ENCODE measurements at places on chromosomes 16 and 17.

GRCh38 chr17:49577650-49577934 is 1.9 kb downstream of the NXPH3 start:
- DNase-seq: no peak

GRCh38 chr16:22375117-22375962 is 921 bp upstream of the CDR2 start:
- DNase-seq: no peak

- no peak for DNase-seq
Observed at GRCh38 chr17:28204751-28205150, 114.2 kb upstream of the TMEM97 start.

DNA sequence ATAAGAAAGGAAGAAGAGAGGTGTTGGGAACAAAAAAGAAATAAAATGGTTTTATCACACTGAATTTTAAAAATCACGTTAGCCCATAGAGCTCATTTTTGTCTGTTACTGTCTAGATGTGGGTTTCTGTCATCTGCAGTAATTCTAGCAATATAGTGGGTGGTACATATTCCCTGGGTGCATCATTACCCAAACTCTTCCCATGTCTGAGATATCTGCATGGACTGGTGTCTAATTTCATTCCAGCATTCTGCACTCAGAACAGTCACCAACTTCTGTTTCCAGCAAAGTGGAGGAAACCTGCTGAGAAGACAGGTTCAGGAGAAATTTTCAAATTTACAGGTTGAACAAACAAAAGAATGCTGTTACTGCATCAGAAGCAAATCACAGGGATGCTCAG is 263.8 kb downstream of the CDH11 start:
- DNase-seq: no peak

DNA sequence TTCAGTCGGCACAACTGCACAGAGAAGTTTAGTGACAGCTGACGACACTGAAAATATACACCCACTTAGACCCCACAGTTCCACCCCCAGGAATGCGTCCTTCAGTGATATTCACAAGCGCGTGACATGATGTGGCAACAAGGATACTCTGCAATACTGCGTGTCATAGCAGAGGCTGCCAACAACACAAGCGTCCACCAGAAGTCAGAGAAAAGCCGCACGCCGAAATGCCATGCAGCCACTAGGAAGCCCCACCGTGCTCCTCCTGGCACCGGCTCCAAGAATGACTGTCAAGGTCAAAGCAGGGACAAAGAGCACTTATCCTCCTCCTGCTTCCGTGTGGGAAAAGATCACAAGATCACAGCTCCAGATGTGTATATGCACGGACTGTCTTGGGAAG is 3.5 kb downstream of the ATP2A3 start:
- DNase-seq: no peak

- DNase-seq: no peak
Observed at GRCh38 chr17:78892936-78893379, 10.0 kb downstream of the CEP295NL start.

DNA sequence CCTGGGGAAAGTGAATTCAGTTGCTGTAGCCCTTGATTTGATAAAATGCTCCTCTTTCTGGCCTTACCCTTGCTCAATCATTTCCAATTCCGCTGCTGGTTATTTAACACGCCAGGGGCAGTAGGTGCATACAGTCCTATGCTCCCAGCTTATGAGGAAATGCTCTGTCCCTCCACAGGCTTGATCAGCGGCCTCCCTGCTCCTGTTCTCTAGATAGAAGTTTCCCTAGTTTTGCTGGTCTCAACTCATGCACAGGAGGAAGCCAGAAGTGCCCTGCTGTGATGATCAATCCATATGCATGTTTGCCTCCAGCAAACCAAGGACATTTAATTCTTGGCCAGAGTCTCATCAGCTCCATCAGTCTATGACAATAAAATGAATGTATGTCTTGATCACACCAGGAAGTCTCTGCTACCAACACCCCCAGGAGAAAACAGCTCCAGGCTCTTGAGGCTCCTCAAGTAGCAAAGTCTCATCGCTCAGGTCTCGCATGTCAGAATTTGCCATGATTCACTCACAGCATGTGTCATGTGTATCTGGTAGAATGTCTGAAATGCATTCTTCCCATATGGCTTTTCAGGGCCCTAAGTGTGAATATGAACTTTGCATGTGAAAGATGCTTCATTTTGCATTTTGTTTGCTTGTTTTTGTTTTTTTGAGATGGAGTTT is 208.9 kb downstream of the CDH13 start:
- DNase-seq: no peak

DNA sequence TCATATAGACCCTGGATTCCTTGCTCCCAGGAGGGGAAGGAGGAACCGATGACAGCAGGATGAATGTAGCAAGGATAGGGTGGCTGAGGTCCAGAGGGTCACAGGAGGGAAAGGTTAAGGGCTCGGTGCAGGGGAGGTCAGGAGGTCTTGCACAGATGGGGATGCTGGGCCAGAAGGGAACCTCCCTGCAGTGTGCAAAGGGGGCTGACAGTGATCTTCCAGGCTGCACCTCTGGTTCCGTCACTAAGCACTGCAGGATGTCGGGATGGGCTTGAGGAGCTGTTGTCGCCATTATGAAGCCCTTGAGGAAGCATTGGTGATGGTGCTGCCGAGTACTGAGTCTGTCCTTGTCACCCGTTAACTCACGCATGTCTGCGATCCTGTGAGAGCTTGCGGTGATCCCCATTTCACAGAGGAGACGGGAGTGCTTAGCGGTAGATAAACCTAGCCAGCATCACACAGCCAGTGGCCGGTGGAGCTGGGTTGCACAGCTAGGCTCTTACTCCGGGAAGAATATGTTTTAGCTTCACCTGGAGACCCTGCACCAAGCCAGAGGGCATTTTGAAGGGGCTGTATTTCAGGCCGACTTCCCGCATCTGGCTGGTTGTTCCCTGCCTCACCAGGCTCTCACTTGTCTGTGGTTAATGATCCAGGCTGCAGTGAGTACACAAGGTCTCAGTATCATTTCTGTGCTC is 120.4 kb downstream of the SNX29 start:
- no peak for DNase-seq

GRCh38 chr17:7515911-7516610 is 31.9 kb downstream of the POLR2A start:
- no peak for DNase-seq

- DNase-seq: no peak
Observed at GRCh38 chr16:79887541-79888540, 287.3 kb upstream of the MAF start.

GRCh38 chr17:2975469-2975958 is 87.9 kb downstream of the OR1D5 start:
- no peak for DNase-seq

DNA sequence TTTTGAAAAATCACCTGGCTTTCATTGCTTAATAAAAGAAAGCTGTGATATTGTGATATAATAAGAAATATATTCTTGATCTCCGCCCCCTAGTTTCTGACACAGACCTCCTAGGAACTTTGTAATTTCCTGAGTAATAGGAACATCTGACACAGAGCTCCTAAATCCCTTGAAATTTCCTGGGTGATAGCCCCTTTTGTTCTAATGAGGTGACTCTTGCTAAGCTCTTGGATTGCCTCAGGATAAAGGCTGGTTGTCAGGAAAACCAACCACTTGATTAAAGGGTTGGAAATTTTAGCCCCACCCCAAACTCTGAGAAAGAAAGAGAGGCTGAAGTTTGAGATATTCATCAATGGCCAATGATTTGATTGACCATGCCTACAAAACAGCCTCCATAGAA is 326.4 kb upstream of the KIF2B start:
- DNase-seq: no peak

DNA sequence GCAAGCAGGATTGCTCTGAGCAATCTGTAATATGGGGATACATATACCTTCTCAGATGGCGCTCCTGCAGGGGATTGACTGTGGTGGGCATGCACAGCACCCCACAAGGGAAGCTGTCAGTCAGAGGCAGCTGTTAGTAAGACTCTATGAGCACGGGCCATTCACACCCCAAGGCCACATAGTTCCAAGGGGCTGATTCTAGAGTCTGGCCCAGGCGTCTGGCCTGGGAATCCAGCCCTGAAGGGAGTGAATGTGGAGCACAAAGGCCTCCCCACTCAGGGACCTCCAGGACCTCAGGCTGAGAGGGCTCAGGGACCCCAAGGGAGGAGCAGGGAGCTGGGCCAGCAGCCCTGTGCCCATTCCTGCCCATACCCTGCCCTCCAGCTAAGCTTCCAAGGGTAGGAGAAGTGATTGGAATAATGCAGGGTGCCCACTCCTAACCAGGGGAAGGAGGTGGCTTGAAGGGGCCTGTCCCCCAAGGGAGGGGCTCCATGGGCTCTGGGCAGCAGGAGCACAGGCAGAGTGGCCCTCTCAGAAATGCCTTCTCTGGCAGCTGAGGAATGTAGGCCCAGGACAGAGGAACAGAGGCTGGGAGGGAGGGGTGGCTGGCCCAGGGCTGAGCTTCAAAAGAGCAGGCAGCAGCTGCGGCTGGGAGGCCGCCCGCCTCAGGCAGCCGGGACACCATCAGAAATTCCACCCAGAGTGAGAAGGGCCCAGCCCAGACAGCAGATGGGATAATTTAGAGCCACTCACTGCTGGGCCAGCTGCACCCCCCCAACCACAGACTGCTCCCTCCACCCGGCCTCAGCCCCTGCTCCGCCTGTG is 48.9 kb upstream of the MRPS23 start:
- peak; percentile 85 for DNase-seq

DNA sequence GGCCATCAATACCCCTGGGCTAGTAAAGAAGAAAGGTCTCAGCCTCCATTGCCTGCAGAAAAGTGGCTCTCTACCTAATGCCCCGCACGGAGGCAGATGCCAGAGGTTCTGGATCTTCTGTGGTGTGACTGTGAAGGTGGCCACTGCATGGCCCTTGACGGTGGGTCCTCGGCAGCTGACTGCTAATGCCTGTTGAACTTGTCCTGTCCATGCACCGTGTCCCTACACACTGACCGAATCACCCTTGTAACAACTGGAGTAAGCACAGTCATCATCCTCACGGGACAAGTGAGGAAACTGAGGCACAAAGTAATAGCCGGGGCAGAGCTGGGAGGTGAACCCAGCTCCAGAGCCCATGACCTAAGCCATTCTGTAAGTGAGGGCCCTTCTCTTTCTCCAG is 48.8 kb downstream of the MYH11 start:
- no peak for DNase-seq

DNA sequence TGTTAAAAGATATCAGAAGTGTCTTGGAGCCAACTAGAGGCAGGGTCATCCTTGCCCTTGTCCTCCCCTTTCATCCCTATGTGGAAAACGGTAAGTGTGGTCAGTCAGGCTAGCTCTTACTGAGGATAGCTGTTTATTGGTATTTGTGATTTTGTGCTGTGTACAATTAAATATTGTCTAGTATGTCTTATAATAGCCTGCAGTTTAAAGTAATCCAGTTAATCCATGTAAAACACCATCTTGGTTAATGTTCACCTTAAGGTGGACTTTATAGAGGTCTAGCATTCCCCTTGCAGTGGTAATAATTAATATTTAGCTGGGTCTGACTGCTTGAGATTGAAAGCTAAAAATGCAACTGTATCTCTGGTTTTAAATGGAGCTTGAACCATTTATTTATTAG is 25.6 kb downstream of the METTL9 start:
- no peak for DNase-seq

GRCh38 chr17:16873174-16874035 is 98.5 kb downstream of the TNFRSF13B start:
- peak; percentile 93 for DNase-seq

GRCh38 chr16:23187341-23187740 is 4.8 kb downstream of the SCNN1G start:
- DNase-seq: no peak

DNA sequence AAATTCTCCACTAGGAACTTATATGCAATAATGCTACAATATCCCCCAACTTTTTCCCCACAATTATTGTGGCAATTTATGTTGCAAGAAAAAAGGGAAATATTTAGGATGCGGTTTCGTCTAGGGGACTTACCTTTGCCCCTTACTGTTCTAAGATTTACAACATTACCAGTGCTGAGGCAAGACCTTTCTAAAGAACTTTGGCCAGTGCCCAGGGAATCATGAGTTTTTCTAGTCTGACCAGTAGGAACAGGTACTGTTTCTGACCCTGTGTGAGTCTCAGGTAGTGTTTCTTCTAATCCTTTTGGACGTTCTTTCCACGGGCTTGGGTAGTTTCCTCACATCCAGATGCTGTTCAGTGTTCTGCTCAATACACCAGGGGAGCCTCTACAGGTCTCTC is 373.7 kb downstream of the HAPSTR1 start:
- DNase-seq: no peak

- DNase-seq: no peak
Observed at GRCh38 chr16:67641779-67642708, 2.9 kb upstream of the CARMIL2 start.

GRCh38 chr17:13420418-13420826 is 181.3 kb downstream of the HS3ST3A1 start:
- no peak for DNase-seq

- DNase-seq: no peak
Observed at GRCh38 chr17:7612294-7612640, 2.4 kb downstream of the FXR2 start.

GRCh38 chr16:5861241-5861640 is 763.6 kb upstream of the EEF2KMT start:
- no peak for DNase-seq
